Dermis microvascular lymphatic vessel endothelial cell (primary cell): ENCODE measurements at places on chromosomes 3 and 15. TPM values are rescaled to one million over a fixed set of nuclear protein-coding genes. Genes with fewer than 3 reads are reported as not detected.

DNA sequence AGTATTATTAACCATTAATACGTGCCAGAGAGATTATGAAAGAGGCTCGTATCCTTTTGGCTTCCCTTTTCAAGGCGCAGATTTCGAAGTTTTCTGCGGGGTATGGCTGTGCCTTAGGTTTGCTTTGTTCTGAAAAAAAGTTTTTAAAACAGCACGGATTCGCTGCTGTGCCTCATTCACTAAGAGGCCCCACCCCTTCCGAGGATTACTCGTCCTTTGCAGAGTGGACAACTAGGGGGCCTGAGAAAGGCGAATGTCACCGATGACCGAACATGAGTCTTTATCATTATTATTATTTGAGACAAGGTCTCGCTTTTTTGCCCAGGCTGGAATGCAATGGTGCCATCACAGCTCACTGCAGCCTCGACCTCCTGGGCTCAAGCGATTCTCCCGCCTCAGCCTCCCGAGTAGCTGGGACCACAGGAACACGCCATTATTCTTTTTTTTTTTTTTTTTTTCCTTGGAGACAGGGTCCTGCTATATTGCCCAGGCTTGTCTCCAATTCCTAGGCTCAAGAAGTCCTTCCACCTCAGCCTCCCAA is 684 bp upstream of the RPS27L start:
- DNase-seq = no peak

GRCh38 chr15:37246856-37247255 is 146.5 kb upstream of the MEIS2 start:
- no peak for DNase-seq

The CHAC1 gene
- total RNA-seq = 1.4 and 1.9 TPM in 2 replicates

DNA sequence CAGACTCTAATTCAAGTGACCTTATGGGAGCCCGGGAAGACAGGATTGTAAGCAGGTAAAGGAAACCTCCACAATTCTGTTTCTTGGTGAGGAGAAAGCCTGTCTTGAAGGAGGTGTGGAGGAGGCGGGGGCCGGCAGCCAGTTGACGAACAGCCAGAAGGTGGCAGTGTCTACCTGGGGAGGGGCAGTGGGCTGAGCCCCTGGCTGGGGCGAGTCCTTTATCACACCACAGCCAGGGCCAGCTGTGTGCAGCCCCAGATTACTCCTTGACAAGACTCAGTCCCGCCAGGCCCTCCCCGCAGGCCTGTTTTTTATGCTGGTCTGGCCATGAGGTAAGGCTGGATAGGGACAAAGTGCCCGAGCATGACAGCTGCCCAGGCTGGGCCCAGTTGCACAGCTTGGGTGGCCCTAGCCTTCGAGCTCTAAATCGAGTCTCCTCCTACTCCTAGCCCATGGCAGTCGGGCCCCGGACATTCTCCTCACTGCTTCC is 40.9 kb upstream of the IDH2 start:
- DNase-seq = peak; percentile 58

GRCh38 chr3:24145981-24146822 is 201.1 kb downstream of the NR1D2 start:
- DNase-seq = no peak
